Adrenal gland (tissue), 19 donors: ENCODE measurements at places on chromosomes 4 and X.
A peak's percentile ranks its signal among the peaks of the same experiment; 100 is the strongest.

DNA sequence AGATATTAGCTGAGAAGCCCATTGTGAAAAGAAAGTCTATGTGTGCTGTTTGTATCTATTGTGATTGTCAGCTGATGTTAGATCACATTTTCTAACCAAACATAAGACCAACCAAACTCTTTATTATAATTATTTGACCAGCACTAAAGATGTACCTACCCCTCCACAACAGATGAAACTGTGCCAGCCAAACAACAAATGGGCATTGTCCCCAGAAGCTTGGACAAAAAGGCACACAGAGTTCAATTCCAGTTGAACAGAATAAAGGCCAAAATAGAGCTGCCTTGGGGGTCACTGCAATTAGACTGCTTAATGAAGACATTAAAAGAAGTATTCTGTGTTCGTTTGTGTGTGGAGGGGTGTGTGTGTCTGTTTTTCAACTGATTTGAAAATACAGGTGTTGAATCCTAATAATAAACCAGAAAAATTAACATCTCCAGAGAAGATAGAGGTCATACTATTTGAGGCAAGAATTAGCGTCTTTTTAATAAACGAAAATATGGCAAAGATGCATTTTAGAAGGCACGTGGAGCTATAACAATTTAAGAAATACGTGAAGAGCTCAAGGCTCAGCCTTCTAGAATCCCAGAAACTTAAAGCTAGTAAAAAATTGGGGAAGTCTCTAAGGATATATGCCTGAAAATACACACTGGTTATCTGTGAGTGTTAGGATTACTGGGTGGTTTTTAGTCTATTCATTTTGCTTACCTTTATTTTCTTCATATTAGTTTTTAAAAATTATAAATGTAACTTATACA, 2.2 kb downstream of the SPP1 start:
- no peak for DNase-seq

DNA sequence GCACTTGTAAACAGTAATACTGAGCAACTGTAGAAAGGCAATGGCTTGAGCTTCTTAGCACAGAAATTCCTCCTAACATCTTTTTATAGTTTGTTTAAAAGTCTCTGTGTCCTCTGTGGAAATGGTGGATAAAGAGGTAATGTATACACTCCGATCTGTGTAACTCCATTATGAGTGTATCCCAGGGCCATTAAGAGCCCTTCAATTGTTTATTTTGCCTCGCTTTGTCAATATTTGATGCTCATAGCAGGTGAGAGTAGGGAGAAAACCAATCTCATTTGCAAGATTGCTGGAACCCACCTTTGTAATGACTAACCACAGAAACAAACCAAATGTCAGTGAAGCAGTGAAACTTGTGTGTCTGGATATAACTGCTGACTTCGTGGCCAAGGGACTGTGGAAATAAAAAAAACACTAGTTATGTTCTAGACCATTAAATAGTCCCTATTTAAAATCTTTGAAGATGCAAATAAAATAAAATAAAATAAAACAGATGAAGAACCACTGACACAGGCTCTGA, 598.2 kb upstream of the BOD1L1 start:
- DNase-seq = no peak

- DNase-seq = peak; percentile 13
Measured at GRCh38 chrX:44871114-44871645, 1.8 kb upstream of the KDM6A start.

GRCh38 chrX:48531358-48531959, 8.1 kb upstream of the TBC1D25 start:
- no peak for DNase-seq

- no peak for DNase-seq
Measured at GRCh38 chr4:158553364-158553763, 31.7 kb downstream of the RXFP1 start.

DNA sequence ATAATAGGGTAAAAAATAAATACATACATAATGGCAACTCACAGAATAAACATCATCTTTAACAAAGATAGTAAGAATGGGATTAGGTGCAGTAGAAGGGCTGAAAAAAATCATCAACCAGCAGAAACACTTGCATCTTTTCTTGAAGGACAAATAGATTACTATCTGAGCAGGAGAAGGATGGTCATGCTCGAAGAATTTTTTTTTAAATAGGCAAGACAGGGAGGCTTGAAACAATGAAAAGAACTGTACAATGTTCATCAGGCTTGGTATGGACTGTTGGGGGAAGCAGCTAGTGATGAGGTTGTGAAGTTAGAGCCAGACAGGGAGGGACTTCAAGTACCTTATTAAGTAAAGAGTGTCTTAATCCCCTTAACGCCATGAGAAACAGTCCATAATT, 167.4 kb upstream of the LDB2 start:
- no peak for DNase-seq

GRCh38 chr4:38759113-38759789, 23.5 kb downstream of the TLR10 start:
- peak; percentile 52 for DNase-seq

GRCh38 chr4:179196511-179196910, 1754.3 kb upstream of the AGA start:
- no peak for DNase-seq

DNA sequence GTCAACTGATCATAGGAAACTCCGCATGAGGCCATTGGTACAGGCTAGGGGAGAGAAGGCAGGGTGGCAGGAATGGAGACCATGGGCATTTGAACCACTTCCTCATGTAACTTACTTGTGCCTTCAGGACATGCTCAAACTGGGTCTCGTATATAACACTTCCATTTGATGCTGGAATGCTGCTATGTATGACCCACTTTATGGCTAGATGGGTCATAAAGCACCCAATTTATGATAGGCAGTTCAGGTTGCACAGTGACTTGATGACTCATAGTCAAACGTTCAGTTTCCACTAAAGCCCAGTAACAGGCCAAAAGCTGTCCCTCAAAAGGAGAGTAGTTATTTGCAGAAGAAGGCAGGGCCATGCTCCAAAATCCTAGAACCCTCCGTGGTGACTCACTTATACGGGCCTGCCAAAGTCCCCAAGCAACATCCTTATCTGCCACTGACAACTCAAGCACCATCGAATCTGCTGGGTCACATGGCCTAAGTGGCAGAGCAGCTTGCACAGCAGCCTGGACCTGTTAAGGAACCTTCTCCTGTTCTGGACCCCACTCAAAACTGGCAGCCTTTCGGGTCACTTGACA, 236.4 kb downstream of the ZC4H2 start:
- DNase-seq = no peak

DNA sequence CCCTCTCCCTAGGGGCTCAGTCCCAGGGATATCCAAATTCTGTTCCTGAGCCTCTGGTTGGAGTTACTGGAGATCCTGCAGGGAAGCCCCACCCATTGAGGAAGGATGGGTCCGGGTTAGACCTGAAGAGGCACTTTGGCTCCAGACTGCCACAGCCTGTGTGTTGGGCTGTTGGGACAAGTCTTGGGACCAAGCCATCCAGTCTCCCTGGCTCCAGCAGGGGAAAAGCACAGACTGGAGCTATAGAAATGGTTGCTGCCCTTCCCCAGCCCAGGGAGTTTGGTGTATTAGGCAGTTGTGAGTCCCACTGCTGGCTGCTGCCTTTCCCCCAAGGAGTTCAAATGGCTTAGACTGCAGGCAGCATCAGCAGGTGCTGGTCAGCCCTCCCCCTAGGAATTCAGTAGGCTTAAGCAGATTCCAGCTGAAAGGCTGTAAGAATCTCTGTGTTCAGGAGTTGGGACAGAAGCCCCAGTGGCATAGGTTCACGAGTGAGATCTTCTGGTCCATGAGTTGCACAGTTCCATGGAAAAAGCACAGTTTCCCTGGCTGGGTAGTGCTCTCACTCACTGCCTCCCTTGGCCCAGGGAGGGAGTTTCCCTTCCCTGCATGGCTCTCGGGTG, 344.0 kb upstream of the EPHA5 start:
- no peak for DNase-seq

DNA sequence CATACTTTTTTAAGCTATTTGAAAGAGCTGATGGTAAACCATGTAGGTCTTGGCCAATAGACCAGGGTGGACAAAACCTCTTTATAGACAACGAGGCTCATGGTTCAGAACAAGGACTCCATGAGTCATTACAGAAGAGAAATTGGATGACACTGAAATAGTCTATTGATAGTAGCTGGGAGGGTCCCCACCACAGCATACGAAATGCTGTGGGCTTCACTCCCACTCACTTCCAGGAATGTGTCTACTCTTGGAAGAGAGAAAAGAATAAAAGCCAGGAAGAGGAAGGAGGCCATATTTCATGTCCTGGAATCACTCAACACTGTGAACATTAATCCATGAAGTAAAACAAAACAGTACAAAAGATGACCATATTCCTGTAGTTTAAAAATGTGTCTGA, 82.3 kb upstream of the MXRA5 start:
- DNase-seq = no peak

GRCh38 chrX:39677978-39678791, 419.6 kb downstream of the BCOR start:
- no peak for DNase-seq

GRCh38 chr4:19298998-19299397, 952.7 kb upstream of the SLIT2 start:
- DNase-seq = no peak

DNA sequence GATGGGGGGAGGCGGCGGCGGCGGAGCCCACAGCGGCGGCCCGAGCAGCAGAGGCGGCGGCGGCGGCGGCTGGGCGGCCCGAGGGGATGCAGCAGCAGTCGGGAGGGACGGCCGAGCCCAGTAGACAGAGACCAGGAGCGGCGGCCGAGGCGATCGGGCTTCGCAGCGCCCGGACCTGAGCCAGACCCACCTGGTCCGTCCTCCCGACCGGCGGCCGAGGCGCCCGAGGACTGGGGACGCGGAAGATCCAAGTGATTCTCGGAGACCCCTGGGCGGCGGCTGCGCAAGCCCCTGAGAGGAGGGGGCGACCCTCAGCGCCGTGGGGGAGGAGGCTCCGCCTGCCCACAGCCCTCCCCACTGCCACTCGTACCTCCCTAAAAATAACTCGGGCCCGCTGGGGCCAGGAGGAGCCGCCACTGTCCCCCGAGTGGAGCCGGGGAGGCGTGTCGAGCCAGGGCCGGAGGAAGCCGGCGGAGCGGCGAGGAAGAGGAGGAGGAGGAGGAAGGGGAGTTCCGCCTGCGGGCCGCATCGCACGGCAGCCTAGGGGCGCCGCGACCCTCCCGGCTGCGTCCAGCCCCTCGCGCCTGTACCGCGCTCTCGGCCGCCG, 608 bp downstream of the RAPGEF2 start:
- DNase-seq = peak; percentile 57

DNA sequence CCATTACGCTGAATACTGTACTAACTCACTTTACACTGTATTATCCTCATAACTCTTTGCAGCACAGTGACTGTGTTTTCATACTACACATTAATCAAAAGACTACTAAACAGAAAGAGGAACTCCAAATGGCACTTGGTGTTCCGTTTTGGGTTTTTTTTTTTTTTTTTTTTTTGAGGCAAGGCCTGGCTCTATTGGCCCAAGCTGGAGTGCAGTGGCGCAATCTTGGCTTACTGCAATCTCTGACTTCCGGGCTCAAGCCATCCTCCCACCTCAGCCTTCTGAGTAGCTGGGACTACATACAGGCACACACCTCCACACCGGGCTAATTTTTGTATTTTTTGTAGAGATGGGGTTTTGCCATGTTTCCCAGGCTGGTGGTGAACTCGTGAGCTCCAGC, 10.7 kb downstream of the KLHL8 start:
- DNase-seq = peak; percentile 76

DNA sequence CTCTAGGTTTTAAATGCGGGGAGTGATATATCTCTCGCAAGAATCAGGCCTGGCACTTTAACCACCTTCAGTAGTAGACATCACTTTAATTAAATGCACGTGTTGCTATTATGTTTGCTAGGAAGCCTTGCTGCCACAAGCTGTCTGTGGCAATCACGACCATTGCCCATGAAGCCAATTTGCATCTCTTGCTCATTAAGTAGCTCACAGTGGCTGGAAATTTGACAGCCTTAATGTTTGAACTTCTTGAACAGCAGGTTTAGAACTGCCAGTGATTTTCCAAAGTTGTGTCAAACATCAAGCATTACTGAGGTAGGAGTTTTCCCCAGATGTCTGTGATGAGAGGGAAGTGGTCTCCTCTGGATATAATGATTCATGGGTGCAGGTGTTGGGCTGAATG, 642.3 kb upstream of the CPEB2 start:
- no peak for DNase-seq

DNA sequence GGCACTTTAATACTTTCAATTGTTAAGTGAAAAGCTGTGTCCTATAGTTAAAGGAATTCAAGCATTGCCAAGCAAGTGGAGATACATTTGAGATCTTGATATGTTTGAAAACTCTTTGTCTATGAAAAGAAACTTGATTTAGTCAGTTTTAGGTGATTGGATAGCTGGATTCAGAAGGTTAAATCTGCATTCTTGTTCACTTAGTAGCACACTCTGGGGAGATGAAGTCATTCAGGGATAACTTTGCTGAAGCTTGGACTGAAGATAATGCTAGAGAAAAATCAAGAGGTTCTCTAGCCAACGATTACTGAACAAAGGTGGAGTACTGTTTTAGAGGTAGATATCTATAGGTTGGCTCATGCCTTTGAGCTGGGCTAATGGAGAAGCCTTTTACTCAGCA, 90.6 kb downstream of the DCAF8L2 start:
- DNase-seq = no peak

DNA sequence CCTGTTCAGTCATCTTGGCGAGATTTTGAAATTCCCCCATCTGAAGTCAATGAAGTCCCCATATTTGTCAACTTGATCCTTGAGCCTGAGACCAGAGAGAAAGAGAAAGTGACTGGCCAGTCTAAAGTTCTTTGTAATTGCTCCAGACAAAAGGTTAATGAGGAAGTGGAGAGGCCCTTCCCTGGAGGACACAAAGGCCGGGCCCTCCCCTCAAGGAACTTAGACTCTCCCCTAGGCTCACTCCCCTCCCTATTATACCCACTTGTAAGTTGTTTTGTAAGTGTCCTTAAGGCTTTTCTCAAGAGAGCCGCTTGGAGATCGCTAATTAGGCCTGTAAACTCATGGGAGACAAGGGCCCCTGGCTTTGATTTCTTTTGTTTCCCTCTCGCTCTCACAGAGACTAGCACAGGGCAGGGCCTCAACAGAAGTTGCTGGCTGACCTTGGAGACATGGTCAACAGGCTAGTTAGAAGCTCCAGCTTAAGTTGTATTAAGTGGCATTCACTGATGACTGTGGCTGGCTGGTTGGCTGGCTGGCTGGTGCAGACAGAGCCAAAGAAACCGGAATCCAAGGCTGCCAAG, 20.3 kb upstream of the GPC4 start:
- DNase-seq = no peak

DNA sequence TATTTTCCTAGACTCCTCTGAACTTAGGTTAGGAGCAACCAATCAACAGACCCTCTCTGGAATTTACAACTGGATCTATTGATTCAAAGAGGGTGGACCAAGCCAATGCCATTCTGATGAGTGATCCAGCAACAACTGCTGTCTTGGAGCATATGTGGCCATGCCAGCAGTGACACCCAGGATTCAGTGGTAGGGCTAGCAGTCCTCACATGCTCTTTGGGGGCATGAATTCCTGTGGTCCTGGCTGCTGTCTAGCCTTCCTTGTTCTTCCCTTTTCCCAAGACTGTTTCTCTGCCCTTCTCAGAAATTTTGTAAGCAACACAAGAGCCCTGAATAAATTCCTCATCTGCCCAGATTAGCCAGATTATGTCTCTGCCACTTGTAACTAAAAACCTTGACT, 61.5 kb upstream of the GATB start:
- no peak for DNase-seq

- no peak for DNase-seq
Measured at GRCh38 chr4:157099506-157099905, 23.6 kb downstream of the GLRB start.
